ENCODE measurements at places on chromosomes 5 and 9.

GRCh38 chr5:9105851-9106250, 440.0 kb downstream of the SEMA5A start:
- DNase-seq: no peak

GRCh38 chr5:112304743-112305142, 114.3 kb downstream of the EPB41L4A start:
- no peak for DNase-seq

GRCh38 chr9:75087289-75087823, 599 bp downstream of the NMRK1 start:
- DNase-seq: no peak

GRCh38 chr5:103793595-103794182, 231.1 kb upstream of the NUDT12 start:
- DNase-seq: no peak

DNA sequence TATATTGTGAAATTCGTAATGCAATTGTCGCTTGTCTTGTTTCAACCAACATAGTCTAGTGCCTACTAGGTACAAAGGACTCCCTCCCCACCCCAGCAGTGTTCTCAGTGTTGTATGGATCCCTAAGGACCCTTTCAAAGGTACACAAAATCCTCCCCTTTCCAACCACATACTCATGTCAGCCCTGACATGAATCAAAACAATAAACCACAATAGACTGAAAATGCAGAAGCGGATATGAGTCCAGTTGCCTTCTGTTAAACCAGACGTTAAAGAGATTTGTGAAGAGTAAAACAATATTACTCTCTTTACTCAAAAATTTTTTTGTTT, 82.4 kb upstream of the IFNK start:
- DNase-seq: no peak

DNA sequence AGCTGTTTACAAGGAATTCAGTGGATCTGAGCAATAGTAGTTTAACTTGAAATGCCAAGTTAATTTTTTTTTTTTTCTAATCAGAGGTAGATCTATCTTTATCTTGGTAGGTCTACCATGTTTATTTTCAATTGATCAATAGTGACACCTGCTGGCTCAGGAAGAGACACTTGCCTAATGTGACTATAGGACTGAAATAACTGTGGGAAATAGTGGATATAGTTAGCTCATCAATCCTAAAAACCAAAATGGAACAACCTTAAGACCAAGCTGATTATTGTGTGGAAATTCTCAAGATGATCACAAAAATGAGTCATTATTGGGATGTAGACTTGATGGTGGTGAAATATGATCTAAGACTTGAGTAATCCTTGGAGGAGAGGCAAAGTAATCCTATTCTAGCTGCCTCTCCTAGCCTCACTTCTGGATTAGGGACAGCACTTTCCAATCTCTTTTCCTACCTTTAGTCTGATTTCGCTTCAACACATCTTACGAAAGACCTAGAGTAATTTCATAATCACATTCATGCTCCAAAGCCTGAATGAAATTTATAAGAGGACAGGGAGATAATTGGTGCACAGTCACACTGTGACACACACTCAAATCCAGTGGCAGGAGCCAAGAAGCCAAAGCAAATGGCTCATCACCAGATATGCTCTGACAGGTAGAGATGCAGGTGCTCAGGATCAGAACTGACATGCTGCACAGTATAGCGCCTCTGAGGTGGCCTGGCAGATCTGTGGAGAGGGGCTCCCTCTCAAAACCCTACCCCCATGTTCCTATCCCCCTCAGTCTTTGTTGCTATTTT, 156.3 kb downstream of the HMHB1 start:
- DNase-seq: no peak

DNA sequence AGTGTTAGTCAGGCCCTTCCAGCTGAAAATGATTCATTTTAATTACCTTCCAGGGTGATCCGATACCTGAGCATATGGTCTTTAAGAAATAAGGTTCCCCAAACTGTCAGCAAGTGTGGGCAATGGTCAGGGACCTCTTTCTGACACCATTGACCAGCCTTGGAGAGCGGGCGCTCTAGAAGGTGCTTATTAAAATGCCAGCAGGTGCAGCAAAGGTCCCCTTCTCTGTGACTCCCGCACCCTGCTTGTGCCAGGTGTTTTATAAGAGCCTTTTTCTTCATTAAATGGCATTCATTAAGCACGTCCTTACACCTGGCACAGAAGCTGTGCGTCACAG, 85.3 kb downstream of the MVB12B start:
- DNase-seq: no peak

DNA sequence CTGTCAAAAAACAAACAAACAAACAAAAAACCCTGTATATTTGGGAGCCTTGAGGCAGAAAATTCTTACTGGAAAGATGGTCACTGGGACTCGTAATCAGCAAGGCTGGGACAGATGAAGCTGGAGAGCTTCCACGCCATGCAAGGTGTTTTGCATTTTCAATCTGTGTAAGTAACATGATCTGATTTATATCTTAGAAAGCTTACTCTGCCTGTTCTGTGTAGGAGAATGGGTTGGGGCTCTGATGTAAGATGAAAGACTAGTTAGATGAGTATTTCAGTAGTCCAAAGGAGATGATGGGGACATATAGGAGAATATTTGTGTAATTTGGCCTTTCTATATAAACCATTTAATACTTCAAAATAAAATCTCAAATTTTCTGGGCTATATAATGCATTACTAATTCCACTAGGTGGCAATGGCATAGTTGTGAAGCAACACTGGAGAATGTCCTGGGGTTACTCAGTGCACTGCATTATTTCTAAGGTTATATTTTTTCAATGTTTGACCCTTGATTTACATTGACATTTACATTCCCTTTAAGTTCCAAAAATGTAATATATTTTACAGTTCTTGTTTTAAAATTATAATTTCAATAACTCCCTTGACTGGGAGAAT, 21.9 kb upstream of the FSD1L start:
- DNase-seq: no peak

DNA sequence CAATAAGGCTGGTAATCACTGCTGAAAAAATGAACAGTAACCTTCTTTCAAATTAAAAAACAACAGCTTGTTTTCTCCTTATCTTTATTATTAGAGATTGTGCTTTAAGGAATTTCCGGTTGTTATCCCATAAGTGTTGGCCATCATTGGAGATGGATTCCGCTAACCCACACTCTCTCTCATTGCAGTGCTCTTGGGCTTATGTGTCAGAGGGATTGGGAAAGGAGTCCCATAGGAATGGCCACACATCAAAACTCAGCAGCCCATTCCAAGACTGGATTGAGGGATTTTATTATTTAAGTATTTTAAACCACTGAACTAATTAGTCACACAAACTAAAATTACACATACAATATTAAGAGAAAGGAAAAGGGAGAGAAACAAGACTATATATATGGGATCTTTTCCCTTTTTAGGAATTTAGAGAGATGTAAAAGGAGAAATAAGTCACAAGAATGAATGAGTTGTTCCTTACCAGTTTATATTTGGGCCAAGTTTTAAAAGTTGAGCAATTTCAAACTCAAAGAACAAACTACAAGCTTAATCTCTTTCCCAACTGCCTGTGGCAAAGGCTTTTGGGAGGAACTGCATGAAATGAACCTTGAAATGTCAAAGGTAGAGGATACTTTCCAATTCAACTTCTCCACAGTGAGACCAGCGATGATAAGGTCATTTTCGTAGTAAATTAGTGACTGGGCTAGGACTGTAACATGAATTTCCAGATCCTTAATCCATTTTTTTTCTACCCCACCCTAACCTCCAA, 2.4 kb downstream of the SPINK6 start:
- DNase-seq: no peak

GRCh38 chr5:32339198-32339597, 26.5 kb upstream of the MTMR12 start:
- no peak for DNase-seq

DNA sequence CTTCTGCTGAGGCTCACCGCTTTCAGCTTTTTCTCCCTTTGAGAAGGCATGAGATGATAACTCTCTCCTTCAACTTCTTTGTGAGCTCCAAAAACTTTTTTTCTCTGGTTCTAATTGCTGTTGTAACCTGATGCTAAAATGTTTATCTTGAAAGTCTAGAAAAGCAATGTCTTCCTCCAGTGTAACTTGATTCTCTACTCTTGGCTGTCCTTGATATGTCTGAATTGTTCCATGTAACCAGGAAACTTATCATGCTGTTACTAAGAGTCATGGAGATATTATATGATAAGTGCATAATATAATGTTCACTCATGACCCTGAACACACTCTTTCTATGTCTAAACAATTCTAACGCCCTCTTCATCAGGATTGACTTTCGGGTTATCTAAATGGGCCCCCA, 128.0 kb upstream of the ABCA1 start:
- no peak for DNase-seq

DNA sequence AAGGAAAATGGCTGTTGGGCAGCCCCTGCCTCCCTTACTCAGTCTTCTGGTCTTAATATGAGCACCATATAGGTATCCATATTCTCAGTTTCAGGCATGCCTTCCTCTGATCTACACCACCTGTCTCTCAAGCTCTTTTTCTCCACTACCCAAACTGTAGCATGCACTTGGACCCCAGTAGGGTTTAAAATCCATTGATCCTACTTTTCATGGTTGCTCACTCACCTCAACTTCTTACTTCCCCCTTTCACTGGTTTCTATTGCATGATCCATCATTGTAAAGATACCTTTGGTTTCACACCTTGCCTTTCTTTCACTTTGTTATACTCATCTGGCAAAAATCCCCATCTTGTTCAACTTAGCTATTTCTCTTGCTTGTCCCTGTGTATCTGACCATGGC, 159.4 kb downstream of the KDM4C start:
- no peak for DNase-seq

- DNase-seq: no peak
Measured at GRCh38 chr9:94782355-94783101, 56.0 kb downstream of the AOPEP start.

- no peak for DNase-seq
Measured at GRCh38 chr5:151695464-151695863, 8.7 kb upstream of the SPARC start.

DNA sequence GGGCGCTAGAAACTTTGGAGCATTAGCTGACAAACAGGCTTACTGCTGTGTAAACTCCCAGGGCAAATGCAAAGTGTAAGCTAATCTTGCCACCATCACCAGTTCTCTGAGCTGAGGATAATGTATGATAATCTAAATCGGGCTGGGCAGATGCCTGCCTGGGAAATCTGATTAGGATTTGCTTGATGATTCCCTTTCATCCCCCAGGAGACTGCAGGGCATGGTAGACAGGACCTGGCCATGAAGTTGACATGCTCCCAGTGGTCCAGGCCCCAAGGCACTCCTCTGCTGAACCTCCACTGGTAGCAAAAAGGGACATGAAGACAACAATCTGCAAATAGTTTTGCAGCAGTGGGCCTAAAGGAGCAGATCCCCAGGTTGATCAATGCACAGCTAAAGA, 317.5 kb downstream of the SPOCK1 start:
- no peak for DNase-seq

DNA sequence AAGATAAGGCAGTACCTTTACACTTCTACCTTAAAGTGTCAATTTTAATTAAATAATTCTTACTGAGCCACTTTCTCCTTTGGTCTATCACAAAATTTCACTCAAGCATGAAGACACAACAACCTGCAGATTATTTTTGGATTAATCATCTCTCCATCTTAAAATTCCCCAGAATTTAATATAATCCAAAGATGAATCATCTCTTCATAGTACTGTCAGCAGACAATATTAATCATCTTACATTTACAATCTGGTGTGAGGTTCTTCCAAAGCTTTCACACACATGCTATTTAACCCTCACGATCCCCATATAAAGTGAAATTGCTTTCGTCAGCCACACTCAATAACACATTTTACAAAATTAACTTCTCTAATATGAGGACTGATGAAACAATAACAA, 43.0 kb downstream of the LHFPL2 start:
- DNase-seq: no peak

DNA sequence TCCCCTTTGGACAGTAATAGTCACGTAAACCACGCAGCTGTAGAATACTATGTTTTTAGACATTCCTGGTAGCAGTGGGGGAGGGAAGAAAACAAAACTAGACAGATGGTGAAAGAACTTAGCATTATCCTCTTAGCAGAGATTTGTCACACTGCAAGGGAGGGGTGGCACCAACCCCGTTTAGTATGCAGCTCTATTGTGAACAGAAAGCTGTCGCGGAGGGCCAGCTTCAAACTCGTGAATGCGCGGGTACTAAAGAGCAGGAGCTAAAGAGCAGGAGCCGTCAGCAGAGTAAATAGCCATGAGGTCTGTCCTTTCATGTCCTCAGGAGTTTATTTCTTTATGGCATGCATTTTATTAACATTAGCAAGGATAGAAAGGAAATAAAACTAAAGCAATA, 141.9 kb upstream of the SLC12A2 start:
- no peak for DNase-seq

- no peak for DNase-seq
Measured at GRCh38 chr9:128253140-128253990, 22.4 kb downstream of the GOLGA2 start.

DNA sequence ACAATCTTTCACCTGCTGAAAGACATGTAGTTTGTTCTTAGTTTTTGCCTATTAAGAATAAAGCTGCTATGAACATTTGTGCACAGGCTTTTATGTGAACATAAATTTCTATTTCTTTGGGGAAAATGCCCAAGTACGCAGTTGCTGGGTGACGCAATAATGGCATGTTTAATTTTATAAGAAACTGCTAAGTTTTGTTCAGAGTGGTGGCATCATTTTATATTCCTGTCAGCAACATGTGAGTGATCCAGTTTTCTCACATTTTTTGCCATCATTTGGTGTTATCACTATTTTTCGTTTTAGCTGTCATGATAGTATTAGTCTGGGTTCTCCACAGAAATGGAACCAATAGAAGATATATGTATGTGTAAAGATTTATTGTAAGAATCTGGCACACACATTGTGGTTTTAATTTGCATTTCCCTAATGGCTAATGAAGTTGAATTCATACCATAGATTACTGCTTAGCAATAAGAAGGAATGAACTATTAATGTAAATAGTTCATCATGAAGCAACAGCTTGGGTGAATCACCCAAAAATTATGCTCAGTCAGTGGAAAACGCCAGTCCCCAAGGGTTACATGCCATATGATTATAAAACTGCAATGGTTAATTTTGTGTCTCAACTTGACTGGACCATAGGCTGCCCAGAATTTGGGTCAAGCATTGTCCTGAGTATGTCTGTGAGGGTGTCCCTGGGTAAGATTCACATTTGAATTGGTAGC, 358.6 kb downstream of the MSX2 start:
- no peak for DNase-seq

DNA sequence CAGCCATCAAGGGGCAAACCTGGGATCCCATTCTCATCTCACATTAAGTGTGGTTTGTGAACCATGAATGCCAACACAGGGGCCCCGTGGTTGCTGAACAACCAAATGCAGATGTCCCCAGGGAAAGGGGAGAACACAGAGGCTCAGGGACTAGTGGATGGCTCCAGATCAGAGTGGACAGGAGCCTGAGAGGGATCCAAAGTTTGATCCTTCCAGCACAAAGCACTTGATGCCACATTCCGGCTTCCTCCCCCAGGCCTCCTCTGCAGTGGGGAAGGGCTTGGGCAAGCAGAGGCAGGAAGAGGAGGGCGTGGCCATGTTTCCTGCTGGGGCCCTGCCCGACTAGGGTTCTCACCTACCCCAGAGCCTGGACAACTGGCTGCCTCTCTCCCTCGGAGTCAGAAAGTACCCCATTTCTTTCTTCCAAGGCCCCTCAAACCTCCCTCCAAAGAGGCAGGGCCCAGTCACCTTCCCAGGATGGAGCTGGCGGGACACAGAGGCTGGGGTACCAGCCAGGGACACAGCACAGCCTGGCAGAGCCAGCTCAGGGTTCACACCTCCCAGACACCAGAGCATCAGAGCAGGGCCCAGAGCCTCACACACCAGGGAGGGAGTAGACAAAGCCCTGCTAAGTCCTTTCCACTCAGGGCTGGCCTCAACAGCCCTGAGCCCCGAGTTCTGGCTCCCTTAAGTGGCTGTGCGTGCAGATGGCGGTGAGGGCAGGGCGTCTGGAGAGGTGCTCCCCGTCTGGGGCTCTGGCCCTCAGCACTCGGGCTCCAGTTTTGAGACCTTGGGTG, 4.3 kb upstream of the RNF44 start:
- peak; percentile 62 for DNase-seq

Measured in activated T-cell treated with anti-CD3 and anti-CD28 coated beads for 48 hours (primary cell).